ENCODE measurements at places on chromosomes 6 and 20.

DNA sequence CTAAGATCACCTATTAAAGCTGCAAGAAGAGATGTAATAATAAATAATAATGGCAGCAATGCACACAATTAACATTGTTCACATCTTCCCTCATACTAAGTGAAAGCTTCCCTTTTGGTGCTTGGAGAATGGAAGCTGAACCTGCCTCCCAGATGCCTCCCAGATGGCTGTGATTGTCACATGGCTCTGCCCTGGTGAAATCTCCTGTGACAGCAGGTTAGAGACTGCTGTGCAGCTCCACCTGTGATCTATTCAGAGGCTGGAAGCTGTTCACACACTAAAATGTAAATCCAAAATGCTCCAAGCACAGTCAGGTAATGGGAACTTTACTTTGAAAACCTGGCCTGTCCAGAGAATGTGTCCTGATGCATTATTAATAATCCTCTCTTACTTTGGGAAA is 41.7 kb upstream of the RGS17 start:
- DNase-seq: no peak

DNA sequence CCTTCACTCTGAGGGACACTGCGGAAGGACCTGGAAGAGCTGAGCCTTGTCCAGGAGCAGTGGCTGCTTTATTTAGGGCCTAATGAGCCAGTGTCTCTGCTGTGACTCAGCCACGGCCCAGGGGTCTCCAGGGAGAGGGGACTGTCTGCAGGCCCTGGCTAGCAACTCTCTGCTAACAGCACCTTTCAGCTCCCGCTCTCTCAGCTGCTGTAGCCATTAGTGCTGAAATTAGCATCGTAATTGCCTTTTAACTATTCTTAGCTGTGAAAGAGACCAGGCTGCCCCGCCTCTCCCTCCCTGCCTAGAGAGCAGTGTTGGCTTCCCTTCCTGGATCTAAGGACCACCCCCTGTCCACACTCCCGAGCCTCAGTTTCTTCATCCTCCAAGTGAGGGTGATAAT is 53.1 kb upstream of the SLC32A1 start:
- DNase-seq: peak; percentile 72

DNA sequence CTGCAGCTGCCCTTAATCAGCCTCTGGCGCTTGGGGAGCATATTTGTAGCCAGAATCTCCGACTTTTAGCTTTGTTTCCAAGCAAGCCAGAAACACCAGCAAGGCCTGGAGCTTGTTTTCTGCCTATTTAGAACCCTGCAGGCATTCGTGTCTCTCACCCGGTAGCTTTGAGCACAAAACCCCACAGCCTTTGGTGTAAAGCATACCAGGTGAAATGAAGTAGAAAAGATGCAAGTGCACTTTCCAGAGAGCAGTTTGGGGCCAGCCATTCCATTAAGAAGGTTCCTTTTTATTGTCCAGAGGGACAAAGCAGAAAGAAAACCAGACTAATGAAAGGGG is 736 bp downstream of the FAM217B start:
- no peak for DNase-seq

- no peak for DNase-seq
These were observed 97.9 kb upstream of the BTN3A2 start for GRCh38 chr6:26267083-26267589.

DNA sequence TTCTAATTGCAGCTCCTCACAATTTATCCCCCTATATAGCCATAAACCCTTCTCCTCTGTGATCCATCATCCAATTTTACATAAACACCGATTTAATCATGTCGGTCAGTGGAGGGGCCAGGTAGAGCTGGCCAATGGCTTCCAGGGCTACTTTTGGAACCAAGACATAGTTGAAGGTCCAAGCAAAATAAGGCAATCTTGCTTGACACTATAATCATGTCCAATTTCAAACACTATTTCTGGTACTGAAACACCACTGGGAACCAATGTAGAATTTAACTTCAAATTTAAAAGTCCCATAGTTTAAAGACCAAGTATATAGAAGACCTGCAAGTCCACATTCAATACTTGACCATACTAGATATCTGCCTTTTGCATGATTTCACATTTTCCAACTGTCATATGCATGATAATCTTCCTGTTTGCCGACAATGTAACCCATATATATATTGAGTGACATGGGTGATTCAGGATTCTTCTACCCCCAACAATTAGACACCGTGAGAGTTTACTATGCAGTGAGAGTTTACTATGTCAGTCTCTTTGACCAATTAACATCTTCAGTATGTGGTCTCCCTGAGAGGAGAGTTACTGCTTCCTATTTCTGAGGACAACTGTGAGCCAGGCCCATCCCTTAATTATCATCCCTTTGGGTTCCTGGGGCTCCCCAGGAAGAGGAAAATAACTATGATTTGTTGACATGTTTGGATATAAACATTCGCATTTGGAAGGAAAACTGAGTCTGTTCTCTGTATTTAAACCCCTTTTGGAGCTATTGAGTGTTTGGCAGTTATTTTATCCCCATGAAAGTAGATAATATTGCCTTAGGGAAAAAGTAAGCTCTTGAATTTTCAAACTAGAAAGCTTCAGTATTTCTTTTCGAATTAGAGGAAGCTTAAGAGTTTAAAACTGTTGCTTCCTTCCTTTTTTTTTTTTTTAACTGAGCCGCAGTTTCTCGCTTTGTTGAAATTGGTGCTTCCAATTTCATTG is 31.8 kb downstream of the SAMD3 start:
- DNase-seq: no peak

DNA sequence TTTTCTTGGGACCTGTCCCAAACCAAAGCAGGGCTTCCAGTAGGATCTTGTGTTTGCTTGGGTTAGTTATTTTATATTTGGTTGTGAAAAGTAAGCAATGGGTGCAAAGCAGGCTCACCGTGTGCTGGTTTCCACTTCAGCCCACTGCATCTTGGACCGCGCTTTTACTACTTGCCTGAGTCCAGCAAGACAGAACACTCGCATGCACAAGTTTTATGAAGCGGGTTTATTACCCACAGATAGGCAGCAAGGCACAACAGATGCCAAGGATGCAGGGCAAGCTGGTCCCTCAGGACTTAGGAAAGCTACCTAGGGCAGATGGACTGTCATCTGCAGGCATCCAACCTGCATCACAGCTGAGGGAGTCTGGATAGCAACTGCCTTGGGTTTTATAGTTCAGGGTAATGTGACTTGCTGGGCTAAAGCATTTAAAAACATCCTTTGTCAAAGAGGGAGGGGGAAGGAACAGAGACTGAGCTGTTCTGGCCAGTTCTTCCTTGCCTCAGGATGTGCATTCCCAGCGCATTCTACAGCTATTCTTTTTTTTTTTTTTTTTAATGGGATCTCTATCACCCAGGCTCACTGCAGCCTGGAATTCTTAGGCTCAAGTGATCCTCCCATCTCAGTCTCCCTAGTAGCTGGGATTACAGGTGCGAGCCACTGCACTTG is 18.5 kb downstream of the CITED2 start:
- no peak for DNase-seq

DNA sequence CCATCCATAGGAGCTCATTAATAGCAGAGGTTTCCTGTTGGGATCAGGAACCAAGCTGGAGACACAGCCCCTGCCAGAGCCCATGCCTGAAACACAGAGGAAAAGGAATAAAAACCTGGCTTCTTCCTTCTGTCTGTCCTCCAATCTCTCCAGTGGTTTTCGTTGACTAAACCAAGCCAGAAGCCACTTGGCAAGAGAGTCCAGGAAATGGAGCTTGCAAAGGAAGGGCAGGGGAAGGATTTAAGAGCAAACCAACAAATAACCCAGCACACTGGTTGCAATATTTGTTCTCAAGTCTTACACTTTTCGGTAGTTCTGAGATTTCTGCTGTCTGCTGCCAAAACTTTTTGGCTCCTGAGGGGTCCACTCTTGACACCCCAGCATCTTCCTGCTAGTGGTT is 137.0 kb upstream of the BMP2 start:
- DNase-seq: no peak

DNA sequence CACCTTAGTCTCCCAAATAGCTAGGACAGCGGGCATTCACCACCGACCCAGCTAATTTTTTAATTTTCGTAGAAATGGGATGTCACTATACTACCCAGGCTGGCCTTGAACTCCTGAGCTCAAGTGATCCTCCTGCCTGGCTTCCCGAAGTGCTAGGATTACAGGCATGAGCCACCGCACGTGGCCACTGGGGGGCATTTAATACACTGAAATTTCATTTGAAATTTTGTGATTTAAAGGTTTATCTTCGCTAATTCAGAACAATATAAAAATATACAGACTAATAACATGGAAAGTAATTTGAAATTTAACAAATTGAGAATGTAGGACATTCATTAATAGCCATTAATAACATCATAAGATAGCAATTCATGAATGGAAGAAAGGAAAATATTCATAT is 20.5 kb upstream of the TBC1D32 start:
- no peak for DNase-seq
